Activated CD4-positive, alpha-beta T cell treated with anti-CD3 and anti-CD28 coated beads, Interleukin-2, amount 50 U/mL, for 16 hours (primary cell): ENCODE measurements at places on chromosomes 2 and 18.

DNA sequence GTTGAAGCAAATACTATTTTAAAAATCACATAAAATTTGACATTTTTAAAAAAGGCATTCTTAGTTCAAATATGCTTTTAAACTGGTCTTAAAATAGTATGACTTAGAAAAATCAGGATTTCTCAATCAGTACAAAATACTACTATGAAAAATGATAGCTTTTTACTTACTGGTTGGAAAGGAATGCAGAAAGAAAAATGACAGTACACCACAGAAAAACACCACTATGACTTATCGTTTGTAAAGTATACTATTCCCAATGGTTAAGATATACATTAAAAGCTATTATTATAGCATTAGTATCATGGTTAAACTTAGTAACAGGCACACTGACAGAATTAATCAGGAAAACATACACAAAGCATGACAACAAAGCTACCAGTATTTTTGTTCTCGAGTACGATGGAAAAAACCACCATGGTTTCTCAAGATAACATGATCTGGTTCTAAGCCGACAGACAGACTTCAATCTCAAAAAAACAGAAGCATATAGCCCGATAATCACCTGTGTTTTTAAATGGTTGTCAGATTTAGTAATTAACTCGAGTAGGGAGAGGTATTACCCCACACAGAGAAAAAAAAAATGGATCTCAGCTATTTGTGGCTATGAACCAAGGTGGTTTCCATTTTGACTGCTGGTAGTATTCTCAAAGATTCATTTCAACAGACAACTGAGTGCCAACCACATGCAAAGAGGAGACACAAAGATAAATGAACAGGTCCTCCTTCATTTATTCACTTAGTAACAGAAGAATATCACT lies 39.1 kb downstream of the CUL3 start:
- DNase-seq: no peak

DNA sequence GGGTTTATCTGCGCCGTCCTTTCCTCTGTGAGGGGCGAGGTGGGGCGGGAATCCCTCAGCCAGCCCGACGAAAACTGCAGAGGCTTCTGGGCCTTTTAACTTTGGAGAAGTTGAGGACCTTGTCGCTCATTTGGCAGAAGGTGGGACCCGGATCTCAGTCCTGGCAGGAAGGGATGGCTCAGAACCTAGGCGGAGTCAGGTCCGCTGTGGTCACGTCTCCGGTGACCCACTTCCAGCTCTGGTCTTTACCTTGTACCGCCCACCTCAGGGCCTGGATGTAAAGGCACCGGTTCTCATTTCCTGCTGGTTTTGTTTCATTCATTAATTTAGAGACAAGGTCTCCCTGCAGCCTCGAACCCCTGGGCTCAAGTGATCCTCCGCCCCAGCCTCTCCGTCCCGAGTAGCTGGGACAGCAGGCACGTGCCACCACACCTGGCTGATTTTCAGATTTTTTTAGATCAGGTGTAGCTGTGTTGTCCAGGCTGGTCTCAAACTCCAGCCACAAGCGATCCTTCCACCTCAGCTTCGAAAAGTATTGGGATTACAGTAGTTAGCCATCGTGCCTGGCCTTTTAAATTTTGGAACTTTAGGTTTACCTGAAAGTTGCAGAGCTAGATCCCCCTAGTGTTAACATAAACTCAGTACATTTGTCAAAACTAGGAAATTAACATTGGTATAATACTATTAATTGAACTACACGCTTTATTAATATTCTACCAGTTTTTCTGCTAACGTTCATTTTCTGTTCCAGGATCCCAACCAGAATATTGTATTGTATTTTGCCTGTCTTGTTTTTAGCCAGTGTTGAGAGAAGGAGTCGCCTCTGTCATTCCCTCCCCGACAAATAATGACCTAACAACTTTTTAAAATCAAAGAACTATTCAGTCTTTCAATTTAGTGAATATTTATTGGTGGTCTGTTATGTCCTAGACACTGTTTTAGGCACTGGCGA lies 852 bp downstream of the POLI start:
- DNase-seq: peak; percentile 82

DNA sequence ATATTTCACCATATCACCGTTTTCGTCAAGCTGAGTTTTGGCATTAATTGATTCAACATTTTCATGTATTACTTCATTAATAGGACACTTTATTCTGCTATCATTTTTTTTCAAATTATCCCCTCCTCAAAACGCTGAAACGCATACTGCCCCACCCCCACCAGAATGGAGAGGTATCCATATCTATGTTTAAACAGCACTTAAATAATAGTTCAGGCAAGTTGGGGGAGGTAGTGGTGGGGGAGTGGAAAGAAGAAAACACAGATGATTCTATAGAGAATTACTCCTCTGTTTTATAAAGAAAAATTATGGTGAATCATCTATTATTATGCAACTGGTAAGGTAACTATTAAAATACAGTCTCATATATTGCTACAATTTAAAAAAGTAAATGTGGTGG lies 314.4 kb upstream of the ZEB2 start:
- DNase-seq: no peak

- DNase-seq: no peak
These were observed 99.5 kb downstream of the TMEM163 start for GRCh38 chr2:134619250-134619649.

- DNase-seq: no peak
These were observed 683 bp downstream of the PTRHD1 start for GRCh38 chr2:24792542-24792873.

DNA sequence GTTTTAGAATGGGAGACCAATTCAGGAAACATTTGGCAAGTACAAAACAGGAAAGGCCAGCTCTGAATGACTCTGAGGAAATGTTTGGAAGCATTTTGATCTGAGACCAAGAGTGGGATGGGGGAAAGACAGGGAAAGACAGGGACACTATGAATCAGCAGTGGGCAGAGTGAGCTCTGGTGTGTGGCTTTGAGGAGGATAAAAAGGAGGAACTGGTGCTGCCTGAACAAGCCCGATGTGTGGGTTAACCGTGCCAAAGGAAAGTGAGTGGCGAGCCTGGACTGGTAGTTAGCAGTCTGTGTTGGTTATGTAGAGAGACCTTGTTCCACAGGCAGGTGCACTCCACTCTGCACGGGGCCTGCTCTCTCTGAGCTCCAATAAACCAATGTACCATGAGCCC lies 5.3 kb downstream of the MFSD6 start:
- no peak for DNase-seq

DNA sequence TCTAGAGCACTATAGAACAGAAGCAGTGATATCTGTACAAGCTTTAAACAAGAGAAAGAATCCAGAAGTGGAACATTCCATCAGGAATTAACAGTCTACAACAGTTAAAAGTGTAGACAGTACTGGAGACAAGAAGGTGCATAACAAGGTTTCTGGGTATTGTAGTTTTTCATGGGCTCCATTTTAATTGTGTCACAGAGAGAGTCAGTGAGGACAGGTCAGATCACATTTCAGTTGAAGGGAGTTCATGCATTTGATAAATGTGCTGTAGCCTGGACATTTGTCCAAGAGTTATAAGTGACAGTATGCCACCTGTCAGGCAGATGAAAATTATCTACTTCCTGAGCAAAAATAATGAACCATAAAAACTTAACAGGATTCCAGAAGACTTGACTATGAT lies 328.6 kb downstream of the CNTNAP5 start:
- no peak for DNase-seq

GRCh38 chr2:215612786-215613185 lies 176.9 kb upstream of the FN1 start:
- no peak for DNase-seq

GRCh38 chr18:26736301-26736700 lies 129.2 kb downstream of the AQP4 start:
- no peak for DNase-seq

DNA sequence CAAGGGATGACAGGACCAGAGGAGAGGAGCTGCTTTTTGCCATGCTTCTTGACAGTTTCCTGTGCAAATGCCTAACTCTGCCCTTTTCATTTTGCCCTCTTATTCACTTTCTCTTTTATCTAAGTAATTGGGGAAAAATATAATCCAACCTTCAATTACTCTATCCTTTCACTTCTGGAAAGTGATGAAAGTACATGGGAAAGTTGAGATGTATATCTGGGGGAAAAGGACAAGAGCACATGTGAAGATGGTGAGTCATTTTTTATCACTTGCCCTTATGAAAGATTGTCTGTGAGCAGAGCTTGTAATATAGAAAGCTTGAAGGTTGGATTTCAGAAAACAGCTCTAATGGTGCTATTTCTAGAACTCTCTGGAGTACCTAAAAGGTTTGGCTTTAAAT lies 1070.7 kb downstream of the CNTNAP5 start:
- DNase-seq: no peak

DNA sequence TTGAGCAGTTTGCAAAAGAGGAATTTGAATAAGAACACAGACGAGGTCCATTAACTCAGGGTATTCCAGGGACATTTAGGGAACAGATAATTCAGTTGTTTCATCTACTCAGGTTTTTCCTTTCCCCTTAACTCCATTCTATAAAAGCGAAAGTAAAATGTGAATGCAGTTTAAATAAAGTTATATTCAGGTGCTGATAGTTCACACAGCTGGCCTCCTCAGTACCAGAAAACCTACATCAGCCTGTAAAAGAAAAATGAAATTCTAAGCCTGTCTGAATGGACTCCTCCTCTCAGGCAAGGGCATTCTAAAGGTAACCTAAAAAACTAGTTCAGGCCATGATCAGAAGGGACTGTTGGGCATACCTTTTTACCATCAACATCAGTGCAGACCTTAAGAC lies 873.8 kb downstream of the SUCLG1 start:
- DNase-seq: no peak

DNA sequence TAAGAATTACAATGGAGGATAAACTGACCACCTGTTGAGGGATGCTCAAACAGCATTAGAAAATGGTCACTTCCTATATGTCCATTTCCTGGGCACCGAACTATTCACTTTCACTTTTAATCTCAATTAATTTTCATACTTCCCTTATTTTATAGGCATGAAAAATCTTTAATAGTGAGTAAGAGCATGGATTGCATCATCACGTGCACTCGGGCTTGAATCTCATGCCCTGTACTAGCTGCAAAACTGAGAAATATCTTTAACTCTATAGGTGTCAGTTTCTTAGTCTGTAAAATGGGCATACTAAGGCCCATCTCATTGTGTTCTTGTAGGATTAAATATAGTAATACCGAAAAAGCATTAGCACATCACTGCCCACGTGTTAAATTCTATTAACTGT lies 183.9 kb upstream of the FIGN start:
- no peak for DNase-seq

DNA sequence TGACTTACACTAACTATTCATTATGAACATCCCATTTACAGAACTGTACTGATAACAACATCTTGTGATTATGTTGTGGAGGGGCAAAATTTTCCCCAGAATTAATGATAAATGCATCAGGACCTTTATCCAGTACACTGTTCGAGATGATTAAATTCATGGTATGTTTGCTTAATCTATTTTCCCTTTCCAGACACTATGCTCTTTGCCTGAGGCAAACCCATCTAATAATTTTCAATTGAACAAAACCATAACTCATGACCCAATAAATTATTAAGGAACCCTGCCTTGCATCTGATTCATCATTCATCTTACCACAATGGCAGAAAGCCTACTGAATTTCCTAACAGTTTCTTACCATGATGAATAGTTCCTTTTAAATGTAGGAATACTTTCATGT lies 385.0 kb downstream of the DSEL start:
- DNase-seq: no peak

GRCh38 chr2:241852981-241853631 lies 5.6 kb downstream of the PDCD1 start:
- no peak for DNase-seq

DNA sequence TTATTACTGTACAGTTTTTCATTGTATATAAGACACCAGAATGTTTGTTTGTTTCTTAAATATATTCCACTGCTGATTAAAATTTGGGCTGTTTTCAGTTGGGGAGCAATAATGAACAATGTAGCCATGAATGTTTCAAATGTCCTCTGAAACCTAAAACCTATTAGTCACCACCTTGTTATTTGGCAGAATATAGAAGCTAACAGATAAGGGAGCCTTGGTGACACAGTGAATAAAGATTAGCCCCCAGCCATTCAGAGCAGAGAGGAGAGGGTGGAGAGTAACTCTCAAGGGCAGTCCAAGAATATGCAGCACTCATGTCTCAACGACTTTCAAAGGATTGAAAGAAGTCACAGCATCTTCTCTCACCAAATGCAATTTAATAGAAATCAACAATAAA lies 43.1 kb upstream of the ATP8B1 start:
- no peak for DNase-seq

DNA sequence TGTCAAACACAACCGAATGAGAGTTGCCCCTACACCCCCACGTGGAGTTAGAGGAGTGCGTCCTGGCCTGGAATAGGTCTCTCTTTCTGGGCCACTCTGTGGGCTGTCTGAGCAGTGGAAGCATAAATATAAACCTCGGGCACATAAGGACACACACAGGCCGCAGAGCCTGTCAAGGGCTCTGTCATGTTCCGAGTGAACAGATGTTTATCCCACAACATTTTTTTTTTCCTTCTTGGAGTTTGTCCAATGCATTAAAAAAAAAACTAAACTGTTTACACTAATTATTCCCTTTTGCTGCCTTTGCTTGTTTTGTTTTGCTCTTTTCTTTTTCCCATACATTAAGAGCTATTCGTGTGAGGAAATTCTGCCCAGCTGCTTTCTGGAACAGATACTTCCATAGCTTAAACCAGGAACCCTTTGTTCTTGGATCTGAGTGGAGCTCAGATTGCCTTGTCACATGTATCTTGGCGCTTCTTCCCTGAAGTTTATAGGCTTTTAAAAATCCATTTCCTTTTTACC lies 228.3 kb upstream of the FOSL2 start:
- no peak for DNase-seq

- no peak for DNase-seq
These were observed 66.0 kb downstream of the DIS3L2 start for GRCh38 chr2:232027530-232027929.

DNA sequence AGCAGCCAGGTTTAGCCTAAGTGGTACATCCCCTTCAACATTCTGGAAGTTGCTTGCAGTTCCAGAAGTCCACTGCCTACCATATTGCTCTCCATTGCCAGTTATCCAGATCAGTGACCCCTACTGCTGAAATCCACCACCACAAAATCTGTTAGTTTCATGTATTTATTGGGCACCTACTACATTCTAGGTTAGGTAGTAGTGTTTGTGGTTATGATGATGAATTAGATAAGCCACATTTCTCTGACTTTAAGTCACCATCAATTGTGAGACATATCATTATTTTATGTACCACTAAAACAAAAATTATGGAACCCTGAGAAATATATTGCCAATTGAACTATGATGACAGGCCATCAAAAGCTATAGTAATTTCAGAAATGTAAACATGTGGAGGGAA lies 139.5 kb upstream of the PKDCC start:
- no peak for DNase-seq

DNA sequence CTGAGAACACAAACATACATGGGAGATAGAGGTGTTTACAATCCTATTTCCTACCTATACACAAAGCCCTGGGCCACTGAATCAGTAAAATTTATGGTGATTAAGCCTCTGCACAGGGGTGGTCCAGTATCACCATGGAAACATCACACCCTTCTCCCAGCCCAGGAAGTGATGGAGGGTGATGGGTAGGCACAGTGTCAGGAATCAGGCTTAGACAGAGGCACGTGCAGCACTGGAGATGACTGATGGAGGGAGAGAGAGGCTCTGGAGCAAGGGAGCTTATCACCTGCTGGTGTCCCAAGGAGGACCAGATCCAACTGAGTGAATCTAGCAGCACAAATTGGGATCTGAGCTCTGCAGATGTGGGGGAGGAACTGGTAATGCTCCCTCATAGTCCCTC lies 117.2 kb downstream of the RPIA start:
- DNase-seq: no peak
